Anterior cingulate cortex (tissue), 58 donors: ENCODE measurements at places on chromosomes 3 and 15.

GRCh38 chr3:116474032-116474780 is 28.9 kb upstream of the LSAMP start:
- DNase-seq, result no peak

GRCh38 chr3:113537155-113537554 is 4.8 kb downstream of the SIDT1 start:
- DNase-seq, result no peak

DNA sequence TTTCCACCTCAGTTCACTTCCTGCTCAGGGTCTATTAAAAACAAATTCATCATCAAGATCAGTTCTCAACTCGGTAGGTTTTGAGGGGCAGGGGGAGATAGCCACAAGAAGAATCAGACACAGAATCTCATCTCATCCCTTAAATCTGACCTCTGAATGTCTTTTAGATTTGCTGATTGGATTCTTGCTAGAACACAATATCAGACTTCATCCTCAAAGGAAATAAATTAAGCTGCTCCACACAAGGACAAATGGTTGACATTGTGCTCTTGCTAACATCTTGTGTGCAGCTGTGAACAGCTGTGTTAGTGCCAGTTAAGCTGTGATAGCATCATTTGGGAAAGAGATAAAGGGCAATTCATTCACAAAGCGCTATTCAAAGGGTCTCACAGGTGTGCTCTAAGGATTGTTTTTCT is 184.0 kb upstream of the ADAMTS9 start:
- DNase-seq, result no peak

- DNase-seq, result no peak
Observed at GRCh38 chr15:52563501-52564060, 5.2 kb downstream of the ARPP19 start.

DNA sequence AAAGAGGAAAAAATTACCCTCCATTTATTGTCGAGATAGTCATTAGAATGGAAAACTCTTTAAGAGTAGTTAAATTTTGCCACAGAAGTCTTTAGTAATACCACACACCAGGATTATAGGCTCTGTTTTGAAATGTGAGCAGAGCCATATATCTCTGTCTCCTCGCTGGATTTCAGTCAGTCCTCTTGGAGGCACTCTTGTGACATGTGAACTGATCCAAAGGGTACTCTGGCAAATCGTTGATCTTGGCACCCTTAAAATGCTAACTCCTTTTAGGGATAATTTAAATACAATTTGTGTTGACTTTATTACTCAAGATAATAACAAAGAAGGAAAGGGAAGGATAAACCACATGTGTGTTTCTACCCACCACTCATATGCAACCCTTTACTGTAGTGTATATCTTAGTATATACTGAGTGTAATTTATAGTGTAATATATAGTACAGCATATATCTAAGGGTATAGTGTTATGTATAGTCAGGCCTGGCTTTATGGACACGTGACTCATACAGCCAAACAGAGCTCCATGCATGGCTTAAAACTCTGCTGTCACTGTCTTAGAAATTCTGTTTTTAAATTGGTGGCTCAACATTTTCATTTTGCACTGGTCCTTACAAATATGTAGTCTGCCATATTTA is 12.3 kb upstream of the KPNA4 start:
- no peak for DNase-seq

GRCh38 chr3:127002195-127003174 is 19.6 kb downstream of the PLXNA1 start:
- peak; percentile 55 for DNase-seq

- DNase-seq, result no peak
Observed at GRCh38 chr3:157393113-157393512, 43.5 kb upstream of the PTX3 start.

DNA sequence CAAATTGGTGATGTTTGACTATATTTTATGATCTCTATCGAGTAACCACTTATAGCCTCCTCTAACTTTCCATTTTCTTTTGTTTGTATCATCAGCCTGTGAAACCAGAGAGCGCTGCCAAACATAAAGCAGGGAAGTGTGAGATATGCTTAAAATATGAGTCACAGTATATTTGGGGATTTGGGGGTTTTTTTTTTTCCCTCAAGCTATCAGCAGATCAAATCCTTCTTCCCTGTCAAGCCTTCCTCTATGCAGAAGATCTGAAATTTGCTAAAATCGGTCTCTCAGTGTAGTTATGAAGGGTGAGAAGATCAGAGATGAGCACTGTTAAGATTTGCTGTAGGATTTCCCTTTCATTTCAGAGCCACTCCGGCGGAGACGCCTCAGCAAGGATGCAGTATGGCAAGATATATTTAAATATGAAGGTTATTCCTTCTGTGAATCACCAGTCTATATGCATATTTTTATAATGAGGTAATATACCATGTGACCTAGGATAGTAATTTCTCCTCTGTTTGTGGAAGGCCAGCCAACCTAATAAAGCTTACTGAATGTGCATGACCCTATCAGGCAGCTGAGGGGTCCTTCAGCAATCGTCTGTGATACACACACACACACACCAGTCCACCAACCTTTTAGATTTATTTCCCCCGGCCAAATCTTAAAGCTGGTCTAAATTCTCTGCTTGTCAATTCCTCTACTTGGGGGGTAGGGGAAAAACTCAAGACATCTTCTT is 474.1 kb downstream of the FOXP1 start:
- no peak for DNase-seq

DNA sequence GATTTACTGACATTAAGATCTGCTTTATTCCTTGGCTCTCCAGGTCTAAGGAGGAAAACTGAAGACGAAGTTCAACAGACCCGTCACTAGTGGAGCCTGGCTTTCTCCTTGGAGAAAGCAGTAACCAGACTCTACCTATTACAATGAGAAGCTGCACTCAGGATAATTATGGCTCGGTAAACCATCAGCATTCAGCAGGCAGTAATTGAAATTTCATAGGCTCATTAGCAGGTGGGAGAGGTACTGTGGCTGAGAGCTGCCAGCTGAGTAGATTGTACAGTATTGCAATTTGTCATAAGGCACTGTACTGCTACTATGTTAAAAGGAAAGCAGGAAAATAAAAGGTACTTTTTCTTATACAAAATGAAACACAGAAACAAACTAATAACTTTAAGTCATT is 51.2 kb downstream of the CHAC1 start:
- DNase-seq, result no peak

DNA sequence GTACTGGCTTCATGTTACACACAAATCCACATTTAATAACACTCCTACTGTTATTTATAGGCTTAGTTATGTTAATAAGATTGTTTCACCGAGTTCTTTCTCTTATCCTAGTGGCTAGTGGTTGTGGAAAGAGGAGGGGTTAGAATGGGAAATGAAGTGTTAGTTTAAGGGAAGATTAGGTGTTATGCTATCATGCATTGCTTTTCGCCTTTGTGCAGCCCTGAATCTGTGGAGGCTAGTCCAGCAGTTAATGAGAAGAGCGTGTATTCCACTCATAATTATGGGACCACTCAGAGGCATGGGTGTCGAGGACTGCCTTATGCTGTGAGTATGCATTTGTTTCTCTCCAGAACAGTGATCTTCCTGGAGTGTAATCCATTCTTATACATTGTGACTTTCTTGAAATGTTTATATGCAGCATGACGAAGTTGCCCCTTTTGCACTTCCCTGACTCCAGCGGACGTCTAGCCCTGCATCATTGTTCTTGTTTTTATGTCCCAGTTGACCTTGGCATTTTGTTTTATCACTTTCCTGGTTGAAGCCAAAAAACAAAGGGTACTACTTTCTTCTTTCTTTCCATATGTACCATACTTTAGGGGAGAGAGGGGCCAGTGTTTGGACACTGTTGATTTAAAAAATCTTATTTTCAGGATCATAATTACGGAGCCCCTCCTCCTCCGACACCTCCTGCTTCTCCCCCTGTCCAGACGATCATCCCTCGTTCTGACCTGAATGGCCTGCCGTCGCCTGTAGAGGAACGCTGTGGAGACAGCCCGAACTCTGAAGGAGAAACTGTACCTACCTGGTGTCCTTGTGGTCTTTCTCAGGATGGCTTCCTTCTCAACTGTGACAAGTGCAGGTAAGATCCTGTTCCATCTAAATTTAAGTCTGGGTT is 36.5 kb downstream of the SETD5 start:
- no peak for DNase-seq

DNA sequence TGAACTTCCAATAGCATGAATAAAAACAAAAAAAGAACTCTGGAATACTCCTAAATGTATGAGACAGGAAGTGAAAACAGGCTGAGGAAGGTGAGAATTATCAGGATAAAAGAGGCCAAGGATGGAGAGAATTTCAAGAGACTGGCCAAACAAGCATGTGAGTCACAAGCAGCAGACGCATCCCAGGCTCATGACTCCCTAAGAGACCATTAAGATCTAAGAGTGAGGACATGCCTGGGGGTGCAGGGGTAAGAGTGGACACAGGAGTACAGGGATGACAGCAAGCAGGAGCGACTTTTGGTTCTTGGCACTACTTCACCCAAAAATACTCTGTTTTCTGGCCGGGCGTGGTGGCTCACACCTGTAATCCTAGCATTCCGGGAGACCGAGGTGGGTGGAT is 7.1 kb downstream of the SCAMP2 start:
- DNase-seq, result no peak

DNA sequence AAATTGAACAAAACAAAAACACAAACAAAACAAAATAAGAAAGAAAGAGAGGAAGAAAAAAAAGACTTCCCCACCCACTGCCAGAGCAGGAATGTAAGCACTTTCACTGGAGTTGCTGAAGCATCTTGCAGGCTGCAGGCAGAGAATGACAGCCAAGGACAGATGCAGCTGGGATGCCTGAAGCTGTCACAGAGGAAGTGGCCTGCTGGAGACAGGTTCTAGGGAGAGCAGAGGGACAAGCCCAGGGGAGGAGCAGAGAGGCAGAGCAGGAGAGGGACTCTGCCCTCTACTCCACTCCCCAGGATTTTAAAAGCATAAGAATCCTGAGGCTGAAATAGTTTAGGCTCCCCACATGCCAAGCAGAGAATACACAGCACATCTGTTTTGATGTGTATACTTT is 326.2 kb downstream of the TUSC7 start:
- no peak for DNase-seq

GRCh38 chr3:184415203-184415490 is 35.3 kb downstream of the CHRD start:
- no peak for DNase-seq

DNA sequence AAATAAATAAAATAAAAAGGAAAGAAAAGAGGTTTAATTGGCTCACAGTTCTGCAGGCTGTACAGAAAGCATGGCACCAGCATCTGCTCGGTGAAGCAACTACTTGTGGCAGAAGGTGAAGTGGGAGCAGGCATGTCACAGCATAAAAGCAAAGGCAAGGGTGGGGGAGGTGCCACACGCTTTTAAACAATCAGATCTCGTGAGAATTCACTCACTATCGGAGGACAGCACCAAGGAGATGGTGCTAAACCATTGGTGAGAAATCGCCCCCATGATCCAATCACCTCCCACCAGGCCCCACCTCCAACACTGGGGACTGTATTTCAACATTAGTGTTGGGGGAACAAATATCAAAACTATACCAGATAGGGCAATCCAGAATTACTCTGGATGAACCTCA is 15.3 kb downstream of the SCG3 start:
- DNase-seq, result no peak

- DNase-seq, result no peak
Observed at GRCh38 chr3:194995334-194995733, 275.6 kb downstream of the XXYLT1 start.

DNA sequence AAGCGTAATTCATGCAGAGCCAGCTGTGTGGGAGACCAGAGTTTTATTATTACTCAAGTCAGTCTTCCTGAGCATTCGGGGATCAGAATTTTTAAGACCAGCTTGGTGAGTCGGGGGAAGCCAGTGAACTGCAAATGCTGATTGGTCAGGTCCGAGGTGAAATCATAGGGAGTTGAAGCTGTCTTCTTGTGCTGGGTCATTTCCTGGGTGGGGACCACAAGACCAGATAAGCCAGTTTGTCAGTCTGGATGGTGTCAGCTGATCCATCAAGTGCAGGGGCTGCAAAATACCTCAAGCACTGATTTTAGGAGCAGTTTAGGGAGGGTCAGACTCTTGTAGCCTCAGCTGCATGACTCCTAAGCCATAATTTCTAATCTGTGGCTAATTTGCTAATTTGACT is 228.1 kb upstream of the ATP10A start:
- DNase-seq, result no peak

DNA sequence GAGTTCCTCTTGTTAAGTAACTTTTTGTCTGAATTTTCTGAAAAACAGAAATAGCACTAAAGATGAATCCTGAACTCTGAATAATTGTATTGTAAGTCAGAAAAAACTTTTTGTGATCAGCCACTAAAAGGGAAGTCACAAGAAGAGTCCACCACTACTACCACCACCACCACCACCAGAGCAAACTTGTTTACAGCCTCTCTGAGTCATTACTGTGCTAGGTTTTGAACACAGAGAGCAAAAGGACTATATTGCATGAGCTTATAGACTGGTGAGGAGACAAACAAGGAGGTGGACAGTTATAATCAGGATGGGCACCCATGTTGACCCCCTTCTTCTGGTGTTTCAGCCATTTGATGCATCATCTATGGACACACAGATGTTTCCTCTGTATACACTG is 141.7 kb downstream of the IL5RA start:
- DNase-seq, result no peak

- DNase-seq, result no peak
Observed at GRCh38 chr15:81666839-81667238, 292.8 kb upstream of the TMC3 start.

DNA sequence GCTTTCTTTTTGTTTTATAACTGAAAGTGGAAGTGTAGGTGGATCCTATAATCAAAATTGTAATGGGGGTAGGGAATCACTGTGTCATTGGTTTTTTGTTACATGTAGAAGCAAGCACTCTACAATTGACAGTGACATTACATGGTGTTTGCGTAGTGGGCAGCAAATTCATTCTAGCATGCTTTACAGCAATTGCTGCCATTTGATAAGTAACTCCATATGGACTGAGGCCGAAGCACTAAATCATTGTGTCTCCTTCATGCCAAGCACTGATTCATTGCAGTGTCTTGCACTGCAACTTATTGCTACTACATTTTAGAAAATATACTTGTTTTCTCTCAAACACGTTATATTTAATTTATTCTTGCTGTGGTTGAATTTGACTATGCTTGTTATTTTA is 933.9 kb downstream of the NSUN3 start:
- no peak for DNase-seq

GRCh38 chr15:31392761-31393401 is 66.2 kb downstream of the KLF13 start:
- no peak for DNase-seq

- no peak for DNase-seq
Observed at GRCh38 chr15:47395076-47395475, 322.2 kb upstream of the SEMA6D start.

DNA sequence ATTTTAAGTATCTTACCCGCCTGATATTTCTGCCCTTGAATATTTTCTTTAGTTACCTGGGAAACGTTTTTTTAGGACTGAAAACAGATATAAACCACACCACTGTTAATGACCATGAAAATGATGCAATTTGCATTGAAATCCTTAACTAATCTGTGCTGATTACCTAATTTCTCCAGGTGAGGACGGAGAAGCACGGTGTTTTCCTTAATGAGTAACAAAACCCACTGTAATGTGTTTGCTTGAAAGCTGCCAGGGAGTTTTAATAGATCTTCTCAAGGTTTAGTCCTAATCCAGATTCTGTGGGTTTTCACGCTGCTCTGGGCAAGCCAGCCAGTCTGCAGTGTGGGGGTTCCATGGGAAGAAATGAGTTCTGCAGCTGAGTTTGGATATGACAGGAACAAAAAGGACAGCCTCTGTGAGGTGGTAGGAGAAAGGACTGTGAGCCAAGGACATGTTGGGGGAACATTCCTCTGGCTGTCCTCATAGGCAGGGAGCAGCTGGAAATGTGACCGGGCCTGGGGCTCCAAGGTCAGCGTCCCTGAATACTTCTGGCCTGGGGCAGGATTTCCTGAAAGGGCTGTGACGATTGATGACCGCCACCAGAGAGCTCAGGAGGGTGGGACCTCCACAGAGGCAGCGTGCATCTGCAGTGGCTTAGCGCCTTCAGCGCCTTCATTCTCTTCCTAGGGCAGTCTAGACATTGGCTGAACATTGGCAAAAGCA is 18.6 kb downstream of the THSD4 start:
- no peak for DNase-seq
